ENCODE measurements at places on chromosomes 1 and 21.

GRCh38 chr1:33893147-33893830 is 29.4 kb downstream of the HMGB4 start:
- no peak for DNase-seq

DNA sequence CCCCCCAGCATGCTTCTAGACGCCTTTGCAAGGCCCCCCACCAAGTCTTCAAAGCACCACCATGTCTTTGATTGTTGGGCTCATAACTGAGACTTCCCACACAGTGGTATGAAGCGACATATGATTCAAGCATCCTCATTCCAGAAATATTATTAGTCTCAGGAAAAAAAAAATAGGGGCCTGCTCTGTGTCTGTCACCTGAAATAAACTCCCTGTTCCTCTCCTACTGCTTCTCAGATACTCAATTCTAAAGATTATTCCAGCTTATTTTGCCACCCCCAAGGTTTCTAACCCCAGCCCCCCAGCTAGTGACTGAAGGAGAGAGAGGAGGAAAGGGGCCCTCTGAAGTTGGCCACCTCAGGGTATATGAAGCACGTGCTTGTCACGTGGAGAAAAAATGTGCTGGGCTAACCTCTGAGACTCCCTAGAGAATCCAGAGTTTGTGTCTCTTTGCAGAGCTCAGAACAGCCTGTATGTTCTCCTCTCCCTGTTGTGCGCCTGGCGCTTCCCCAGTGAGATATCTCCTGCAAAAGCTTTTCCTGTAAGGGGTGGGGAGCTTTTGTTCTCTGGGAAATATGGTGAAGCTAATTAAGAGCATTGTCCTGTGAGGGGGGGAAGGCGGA is 35.9 kb upstream of the RASAL2 start:
- DNase-seq = no peak

GRCh38 chr1:61191433-61191720 is 109.0 kb downstream of the NFIA start:
- DNase-seq = no peak

DNA sequence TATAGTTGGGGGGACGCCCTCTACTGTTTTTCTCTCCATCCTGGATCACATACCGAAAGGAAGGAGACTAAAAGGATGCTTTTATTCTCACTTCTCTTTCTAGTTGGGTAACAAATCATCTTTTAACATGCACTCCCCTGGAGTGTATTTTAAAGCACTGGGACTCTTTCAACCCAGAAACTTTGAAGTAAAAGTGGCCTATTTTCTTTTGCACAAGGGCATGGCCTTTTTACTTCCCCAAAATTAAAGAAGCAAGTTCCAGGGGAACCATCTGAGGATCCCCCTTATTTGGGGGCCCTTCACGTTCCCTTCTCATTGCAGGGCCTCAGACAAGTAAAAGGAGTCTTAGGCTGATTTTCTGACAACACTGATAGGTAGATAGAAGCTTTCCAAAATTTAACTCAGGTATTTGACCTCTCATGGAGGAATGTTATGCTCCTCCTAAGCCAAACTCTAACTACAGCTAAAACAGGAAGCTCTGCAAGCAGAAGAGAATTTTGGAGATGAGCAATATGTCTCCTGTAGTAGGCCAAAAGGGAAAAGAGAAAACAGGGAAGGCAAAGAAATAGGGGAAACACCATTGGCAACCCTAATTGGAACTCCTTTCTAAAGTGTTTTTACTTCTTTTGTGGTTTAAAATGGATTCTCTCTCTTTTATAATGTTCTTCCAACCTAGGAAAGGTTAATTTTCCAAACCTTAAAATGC is 8.9 kb upstream of the CD46 start:
- DNase-seq = no peak

- DNase-seq = no peak
These were observed 401 bp downstream of the WNT9A start for GRCh38 chr1:227947386-227947675.

- no peak for DNase-seq
These were observed 8.7 kb downstream of the SELENON start for GRCh38 chr1:25808481-25809244.
